HepG2 (cell line): ENCODE measurements at places on chromosomes 6 and 20.
A peak's percentile ranks its signal among the peaks of the same experiment; 100 is the strongest.

DNA sequence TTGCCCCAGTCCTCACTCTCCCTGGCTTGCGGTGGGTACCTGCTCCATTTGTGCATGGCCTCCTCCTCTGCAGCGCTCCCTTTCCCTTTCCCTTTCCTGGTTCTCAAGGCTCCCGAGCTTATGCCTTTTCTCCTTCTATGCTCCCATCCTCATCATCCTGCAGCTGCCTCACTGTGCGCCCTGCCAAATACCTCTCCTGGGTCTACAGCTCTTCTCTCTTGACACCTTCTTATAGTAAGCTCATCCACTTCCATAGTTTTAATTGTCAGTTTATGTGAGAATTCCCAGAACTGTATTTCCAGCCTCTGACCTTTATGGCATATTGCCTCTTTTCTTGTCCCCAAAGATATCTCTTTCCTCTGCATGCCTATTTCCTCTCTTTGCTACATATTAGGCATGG lies 5.9 kb downstream of the ADGRF5 start:
- DNase-seq: no peak

- DNase-seq: no peak
These were observed 137.0 kb upstream of the BMP2 start for GRCh38 chr20:6630514-6630913.

GRCh38 chr6:140663094-140663493 lies 1288.6 kb upstream of the CITED2 start:
- no peak for DNase-seq

DNA sequence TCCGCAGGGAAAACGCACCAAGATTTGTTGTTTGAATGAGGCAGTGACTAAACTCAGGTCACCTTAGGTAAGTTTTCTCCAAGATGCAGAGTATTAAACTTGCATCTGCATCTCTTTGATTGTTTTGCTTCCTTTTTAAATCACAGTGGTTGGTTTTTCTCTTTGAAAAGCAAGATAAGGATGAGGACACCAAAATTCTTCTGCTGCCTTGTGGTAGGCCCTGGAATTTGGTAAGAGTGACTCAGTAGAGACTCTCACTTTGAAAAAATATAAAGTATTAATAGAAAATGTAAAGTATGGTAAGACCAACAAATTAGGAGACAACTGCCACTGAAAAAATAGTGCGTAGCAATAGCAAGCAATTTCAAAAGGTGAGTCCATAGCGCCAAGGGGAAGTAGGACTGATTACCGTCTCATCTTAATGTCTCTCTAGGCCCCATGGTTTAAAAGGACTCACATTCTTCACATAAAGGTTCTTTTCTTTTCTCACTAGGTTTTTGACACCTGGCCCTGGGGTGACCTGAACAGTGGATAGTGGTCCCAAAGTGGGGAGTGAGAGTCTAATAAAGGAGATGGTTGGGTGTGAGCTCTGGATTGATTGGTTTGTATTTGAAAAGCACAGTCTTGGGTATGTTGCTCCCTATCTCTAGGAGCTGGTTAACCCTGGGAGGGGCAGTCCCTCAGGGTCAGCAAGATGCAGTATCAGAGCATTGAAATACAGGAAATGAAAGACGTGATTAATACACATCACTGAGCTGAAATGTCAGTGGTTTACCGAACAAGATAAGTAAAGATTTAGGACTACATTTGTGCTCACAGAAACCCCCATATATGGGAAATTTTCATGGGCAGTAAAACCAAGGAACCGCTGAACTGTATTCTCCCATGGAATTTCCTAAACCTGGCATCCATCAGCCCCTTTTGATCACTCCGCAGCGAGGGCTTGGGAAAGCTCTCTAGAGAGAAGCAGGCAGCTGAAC lies 221.2 kb downstream of the SLC24A3 start:
- no peak for DNase-seq

- DNase-seq: no peak
These were observed 61.4 kb downstream of the PDSS2 start for GRCh38 chr6:107398001-107398400.

GRCh38 chr6:47076422-47077344 lies 34.6 kb upstream of the ADGRF1 start:
- peak; percentile 100 for DNase-seq

GRCh38 chr20:25058051-25058846 lies at the start of gene ACSS1:
Gene ACSS1 (minus strand): TSS chr20:25058139. CDS start chr20:25058102, 37 bp downstream.
- DNase-seq: no peak

GRCh38 chr6:31769684-31770371 lies 7.3 kb downstream of the VWA7 start:
- DNase-seq: peak; percentile 71

- DNase-seq: no peak
These were observed 143.4 kb upstream of the HMGN3 start for GRCh38 chr6:79377888-79378348.

GRCh38 chr20:52494244-52494643 lies 302.7 kb upstream of the ZFP64 start:
- DNase-seq: no peak

- DNase-seq: no peak
These were observed 166.0 kb downstream of the DLL1 start for GRCh38 chr6:170124836-170125235.

DNA sequence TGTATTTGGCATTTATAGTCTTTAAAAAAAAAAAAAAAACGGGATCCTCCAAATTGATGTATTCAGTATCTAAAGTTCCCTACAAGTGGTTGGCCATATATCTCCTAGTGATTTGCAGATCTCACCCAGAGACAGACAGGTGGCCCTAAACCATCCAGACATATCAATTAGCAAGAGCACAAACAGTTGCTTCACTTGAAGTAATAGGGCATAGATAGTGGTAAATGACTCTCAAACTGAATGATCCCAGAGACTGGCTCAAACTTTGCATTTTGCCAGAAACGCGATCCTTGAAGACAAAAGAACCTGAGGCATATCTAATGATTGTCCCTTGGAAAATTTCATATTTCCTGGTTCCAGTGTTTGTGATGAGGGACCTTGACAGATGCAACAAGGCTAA lies 54.6 kb downstream of the HMGCLL1 start:
- DNase-seq: no peak

DNA sequence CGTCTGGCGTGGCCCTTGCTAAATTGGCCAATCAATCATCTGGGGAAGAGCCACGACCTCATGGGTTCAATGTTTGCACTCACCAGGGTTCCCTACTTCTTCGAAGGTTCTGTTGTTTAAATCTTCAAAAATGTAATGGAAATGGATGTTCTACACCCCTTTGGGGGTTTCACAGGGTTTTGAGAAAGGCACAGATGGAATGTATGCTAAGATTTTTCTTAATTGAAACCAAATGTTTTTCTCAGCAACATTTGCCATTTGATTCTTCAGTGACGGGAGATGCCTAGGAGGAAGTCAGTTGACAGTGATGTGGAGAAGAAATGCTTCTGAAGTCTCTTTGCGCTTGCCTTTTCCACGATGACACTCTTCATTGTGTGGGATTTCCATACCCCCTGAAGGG lies 312.3 kb downstream of the ESR1 start:
- DNase-seq: no peak

- DNase-seq: no peak
These were observed 369.0 kb downstream of the ARHGAP18 start for GRCh38 chr6:129340983-129341382.

DNA sequence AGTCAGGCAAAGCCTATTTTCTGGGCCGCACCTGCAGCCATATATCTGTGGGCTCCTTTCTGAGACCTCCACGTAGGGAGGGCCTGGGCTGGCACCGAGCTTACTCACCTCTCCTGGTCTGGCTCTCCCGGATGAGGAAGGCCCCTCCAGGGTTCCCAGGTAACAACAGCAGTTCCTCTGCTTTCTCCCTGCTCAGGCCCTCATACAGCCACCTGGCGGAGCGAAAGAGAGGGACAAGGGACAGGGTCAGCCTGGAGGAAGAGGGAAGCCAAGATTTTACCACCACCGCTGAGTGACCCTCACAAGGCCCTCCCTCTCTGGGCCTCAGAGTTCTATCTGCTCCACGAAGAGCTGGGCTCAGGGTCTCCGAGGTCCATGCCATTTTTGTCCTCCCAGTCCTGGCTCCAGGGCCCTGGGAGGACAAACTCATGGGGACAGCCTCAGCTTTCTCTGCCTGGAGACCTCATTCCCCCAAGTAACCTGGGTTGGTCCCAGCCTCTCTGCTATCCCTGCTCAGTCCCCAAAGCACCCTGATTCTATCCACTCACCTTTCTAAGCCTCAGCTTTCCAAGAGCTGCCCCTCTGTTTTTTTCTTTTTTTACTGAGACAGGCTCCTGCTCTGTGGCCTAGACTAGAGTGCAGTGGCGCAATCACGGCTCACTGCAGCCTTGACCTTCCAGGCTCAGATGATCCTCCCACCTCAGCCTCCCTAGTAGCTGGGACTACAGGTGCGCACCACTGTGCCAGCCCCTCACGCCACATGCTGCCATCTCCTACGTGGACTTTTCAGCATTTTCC lies 13.3 kb downstream of the SLA2 start:
- peak; percentile 87 for DNase-seq

- peak; percentile 96 for DNase-seq
These were observed 76.3 kb downstream of the SLC22A23 start for GRCh38 chr6:3380344-3381232.

DNA sequence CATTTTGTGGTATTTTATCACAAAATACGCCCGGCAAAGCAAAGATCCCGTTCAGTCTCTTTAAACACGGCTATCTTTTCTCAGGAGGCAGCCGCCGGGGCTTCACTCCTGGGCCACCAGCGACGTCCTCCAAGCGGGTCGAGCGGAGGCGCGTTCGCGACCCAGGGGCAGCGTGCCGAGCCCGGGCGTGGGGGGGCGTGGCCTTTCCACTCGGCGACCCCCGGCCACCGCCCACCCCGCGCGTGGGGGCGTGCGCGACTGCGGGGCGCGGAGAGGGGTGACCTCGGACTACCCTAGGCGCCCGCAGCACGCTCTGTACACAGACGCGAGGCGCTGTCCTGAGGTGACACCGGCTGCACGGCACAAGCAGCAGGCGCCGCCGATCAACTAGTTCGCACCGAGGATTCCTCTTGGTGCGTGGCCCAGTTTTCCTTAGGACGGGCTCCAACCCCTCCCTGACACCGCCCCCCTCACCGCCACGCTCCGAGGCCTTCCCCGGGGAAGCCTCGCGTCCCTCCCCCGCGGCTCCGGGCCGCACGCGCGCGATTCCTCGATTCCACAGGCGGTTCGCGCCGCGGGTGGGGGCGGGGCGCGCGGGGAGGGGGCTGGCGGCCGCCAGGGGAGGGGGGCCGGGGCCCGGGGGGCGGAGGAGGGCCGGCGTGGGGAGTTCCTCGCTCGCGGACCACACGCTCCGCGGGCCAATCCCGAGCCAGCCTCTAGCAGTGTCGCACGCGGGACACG lies 1.1 kb upstream of the JARID2 start:
- DNase-seq: peak; percentile 55

DNA sequence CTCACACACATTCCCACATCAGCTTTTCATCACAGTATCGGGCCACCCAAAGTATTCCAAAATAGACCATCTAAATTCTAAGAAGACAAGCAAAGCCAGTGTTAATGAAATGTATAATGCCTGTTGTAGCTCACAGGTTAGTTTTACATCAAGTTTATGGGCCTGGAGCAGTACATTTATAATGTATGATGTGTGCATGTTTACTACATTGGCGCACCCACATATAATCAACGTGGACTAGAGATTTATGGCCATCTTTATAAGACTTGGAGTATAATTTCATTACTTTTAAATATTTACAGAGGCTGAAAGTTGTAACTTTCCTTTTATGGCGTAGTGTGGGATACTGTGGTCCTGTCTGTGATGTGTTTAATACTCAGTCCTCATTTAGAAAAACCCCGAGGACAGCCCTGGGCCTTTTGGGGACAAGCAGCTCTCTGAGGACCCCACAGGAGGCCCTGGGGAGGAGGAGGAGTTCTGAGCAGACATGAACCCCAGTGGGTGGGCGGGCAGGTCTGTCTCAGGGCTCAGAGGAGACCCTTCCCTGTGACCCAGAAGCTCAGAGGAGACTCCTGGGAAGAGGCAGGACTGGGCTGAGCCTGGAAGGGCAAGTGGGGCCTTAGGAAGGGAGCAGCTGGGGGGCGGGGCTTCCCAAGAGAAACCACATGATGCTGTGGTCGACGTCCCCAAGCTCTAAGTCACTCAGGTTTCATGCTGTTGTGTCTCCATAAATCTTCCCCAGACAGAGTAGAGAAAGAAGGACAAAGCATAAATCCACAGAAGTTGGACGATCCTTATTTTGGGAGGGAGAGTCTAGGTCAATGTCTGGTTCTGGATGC lies 232.1 kb downstream of the PREX1 start:
- no peak for DNase-seq

- DNase-seq: peak; percentile 3
These were observed 241.9 kb downstream of the ADGRB3 start for GRCh38 chr6:68876792-68877493.

GRCh38 chr20:33125983-33126382 lies 42.0 kb upstream of the BPIFA2 start:
- DNase-seq: peak; percentile 45

DNA sequence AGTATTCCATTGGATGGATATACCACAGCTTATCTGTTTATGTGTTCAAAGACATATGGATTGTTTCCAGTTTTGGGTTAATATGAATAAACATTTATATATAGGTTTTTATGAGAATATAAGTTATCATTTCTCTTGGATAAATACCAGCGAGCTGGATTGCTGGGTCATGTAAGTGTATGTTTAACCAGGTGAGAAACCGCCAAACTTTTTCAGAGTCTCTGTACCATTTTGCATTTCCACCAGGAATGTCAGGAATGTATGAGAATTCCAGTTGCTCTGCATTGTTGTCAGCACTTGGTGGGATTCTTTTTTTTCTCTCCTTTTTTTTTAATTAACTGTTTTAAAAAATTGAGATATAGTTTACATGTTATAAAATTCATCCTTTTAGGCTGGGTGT lies 52.1 kb downstream of the PHF20 start:
- no peak for DNase-seq

DNA sequence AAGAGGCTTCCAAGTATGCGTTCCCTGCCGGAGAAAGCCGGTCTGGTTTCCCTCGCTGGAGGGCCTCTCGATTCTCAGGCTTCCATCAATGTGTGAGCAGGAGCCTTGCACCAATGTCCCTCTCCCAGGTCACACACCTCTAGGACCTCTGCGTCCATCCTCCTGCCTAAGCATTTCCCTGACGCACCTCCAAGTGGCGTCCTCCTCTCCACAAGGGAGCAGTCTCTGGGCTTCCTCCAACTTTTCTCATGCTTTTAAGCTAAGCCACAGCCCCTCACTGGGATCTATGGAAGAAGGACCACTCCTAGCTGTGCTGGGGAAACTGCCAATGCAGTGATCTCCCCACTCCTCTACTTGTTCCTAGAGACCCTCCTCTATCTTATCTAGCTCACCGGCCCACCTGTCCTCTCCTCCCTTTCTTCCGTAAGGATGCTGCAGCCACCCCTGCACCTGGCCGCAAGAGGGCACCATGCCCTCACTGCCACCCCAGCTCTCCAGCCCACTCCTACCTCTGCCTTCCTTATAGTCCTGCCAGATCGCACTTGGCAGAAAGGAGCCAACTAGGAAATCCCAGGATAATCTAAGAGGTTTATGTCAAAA lies 258.7 kb downstream of the LRFN2 start:
- DNase-seq: no peak

GRCh38 chr20:41738604-41739206 lies 120.5 kb upstream of the CHD6 start:
- peak; percentile 49 for DNase-seq

GRCh38 chr6:136534268-136534667 lies 16.0 kb downstream of the MAP7 start:
- DNase-seq: no peak

GRCh38 chr20:53364646-53365045 lies 229.0 kb downstream of the ZNF217 start:
- no peak for DNase-seq

- no peak for DNase-seq
These were observed 5.8 kb downstream of the TM9SF4 start for GRCh38 chr20:32115211-32115767.

GRCh38 chr6:28393912-28394662 lies 5.5 kb downstream of the ZSCAN12 start:
- peak; percentile 42 for DNase-seq

GRCh38 chr6:127998985-127999384 lies 98.1 kb upstream of the THEMIS start:
- DNase-seq: no peak
